Lower lobe of right lung (tissue), 2 donors: ENCODE measurements at places on chromosomes 12 and 14. TPM values are rescaled to one million over a fixed set of nuclear protein-coding genes. Genes with fewer than 3 reads are reported as not detected.

The FSCB gene
- 0.12 TPM for total RNA-seq

The MANSC4 gene
- total RNA-seq, result not detected

The TRPV4 gene
- total RNA-seq, result 7.7 TPM

The EIF2B1 gene
- 41.4 TPM for total RNA-seq

The ANKRD33 gene
- total RNA-seq, result not detected

The NRL gene
- total RNA-seq, result 2.0 TPM

The LRFN5 gene
- total RNA-seq, result 1.3 TPM

The TMEM119 gene
- 13.4 TPM for total RNA-seq

DNA sequence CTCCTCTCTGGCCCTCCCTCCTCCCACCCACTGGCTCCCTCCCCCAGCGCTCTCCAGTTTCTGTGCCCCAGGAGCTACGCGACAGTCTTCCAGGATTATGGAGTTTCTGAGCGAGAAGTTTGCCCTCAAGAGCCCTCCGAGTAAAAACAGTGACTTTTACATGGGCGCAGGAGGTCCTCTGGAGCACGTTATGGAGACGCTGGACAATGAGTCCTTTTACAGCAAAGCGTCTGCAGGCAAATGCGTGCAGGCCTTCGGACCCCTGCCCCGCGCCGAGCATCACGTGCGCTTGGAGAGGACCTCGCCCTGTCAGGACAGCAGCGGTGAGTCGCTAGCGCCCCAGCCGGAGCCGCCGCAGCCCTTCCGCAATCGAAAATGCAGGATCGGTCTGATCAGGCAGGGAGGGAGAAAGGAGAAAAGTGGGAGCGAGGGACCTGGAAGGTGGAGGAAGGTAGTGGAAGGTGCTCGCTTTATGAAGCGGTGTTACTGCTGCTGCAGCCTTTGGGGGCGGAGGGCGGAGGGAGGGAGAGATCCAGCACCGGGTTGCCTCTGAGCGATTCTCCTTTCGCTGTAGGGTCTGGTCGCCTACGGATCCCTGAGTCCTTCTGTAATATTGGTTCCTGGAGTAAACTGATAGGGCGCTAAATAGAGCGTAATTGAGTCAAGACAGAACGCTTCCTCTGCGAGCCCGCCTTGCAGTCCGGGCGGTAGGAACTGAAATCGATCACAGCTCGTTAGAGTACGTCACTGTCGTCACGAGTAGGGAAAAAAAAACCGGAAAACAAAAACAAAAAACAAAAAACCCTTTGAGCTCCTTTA lies at the start of gene ALX1:
Gene ALX1 (plus strand): TSS at position 56 of the 819 bp plus-strand sequence. CDS start 42 bp downstream, at position 98.
- no peak within 1 kb of the TSS for H3K27ac ChIP-seq
- peak within 1 kb of the TSS; percentile 42 for H3K4me3 ChIP-seq
- peaks cover 90% of the 10 kb centered on the region for H3K27me3 ChIP-seq
- no peaks in the 10 kb centered on the region for H3K36me3 ChIP-seq
- H3K4me1 ChIP-seq, result peaks cover 11% of the 10 kb centered on the region
- DNase-seq, result peak; percentile 37

DNA sequence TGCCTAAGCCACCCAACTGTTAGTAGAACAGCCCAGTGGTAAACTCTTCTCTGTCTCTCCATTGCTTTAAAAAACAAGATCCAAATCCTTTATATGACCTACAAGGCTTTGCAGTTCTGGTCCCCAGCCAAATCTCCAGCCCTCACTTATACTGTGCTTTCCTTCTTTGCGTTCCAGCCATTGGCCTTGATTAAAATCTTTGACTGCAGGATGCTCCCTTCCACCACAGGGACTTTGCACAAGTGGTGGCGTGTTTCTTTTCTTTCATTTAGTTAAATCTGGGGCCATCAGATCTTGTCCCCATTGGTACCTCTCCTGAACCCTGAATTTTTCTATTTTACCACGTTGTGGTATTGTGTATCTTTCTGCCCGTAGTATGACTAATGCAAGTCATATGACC lies 183.7 kb downstream of the VRK1 start:
- H3K27ac ChIP-seq, result no peak overlapping the region
- no peak overlapping the region for H3K4me3 ChIP-seq
- H3K36me3 ChIP-seq, result no peaks in the 10 kb centered on the region
- no peaks in the 10 kb centered on the region for H3K27me3 ChIP-seq

DNA sequence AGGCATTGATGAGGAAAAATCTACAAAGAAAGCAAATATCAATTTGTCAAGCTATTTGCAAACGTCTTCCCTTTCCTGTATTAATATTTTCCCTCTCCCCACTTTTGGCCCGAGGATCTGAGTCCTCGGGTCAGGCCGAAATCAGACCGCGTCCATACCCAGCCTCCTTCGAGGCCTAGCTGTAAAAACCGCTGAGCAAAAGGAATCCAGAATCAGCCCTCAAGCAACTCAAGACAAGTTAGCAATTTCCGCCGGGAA lies 353 bp upstream of the MAPK1IP1L start:
- peaks cover 3% of the 10 kb centered on the region for H3K36me3 ChIP-seq
- H3K27ac ChIP-seq, result peak overlapping the region; percentile 100
- peak overlapping the region; percentile 79 for H3K4me3 ChIP-seq
- H3K4me1 ChIP-seq, result peaks cover 39% of the 10 kb centered on the region
- no peaks in the 10 kb centered on the region for H3K27me3 ChIP-seq

- peaks cover 15% of the 10 kb centered on the region for H3K4me1 ChIP-seq
- H3K4me3 ChIP-seq, result peak within 1 kb of the TSS; percentile 83
- H3K27me3 ChIP-seq, result peaks cover 4% of the 10 kb centered on the region
- peak within 1 kb of the TSS; percentile 76 for H3K27ac ChIP-seq
- H3K36me3 ChIP-seq, result peaks cover 11% of the 10 kb centered on the region
- DNase-seq, result peak; percentile 82
Measured at GRCh38 chr12:6914246-6914946, at the start of gene ENO2. TSS of gene ENO2 (plus strand) at chr12:6914580. CDS start at chr12:6915833, 1,253 bp downstream.

DNA sequence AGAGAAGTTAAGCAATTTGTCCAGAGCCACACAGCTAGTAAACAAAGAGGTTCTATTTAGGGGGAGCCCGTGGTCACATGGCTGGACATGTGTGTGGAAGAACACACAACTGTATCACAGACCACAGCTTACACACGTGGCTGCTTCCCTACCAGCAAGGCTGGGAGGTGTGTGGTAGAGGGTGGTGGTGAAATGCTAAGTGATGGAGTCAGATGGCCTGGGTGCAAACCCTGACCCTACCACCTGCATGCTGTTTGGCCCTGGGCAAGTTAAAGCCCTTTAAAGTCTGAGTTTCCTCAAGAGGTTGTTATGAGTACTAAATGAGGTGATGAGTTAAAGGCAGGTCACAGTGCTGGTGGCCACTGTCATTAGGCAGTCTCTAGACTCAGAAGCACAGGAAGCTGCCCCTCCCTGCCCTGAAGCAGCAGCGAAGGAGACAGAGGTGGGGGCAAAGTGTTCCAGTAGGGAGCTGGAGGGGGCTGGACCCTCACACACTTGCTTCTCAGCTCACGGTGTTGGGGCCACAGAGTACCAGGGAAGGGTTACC lies 64.2 kb downstream of the ERH start:
- no peaks in the 10 kb centered on the region for H3K36me3 ChIP-seq
- no peaks in the 10 kb centered on the region for H3K27me3 ChIP-seq
- H3K4me1 ChIP-seq, result no peaks in the 10 kb centered on the region

GRCh38 chr12:94145191-94145983 lies 3.0 kb upstream of the PLXNC1 start:
- H3K4me1 ChIP-seq, result peaks cover 21% of the 10 kb centered on the region
- no peaks in the 10 kb centered on the region for H3K36me3 ChIP-seq
- H3K27me3 ChIP-seq, result peaks cover 14% of the 10 kb centered on the region
- DNase-seq, result no peak
- no peak overlapping the region for H3K4me3 ChIP-seq

DNA sequence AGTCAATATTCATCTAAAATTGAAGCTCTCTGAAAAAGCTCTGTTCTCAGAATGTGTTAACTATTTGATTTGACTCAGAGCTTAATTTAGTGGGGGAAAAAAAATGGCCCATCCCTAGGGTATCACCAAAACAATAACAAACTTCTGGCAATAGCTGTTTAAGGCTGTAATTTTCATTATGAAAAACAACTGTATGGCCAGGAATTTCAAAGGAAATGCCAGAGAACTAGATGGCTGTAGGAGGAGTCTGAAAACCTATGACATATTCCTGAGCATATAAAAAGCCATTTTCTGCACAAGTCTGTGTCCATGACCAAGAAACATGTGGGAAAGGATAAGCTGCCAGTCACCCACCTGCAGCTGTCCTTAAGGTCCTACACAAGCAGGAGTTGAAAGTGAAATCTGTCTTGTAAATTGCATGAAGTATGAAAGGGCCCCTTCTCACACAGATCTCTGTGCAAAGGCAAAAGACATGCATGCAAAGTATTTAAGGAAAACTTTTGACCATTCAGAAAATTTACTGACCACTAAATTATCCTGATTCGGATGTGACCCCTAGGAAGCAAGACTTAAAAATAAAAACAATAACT lies 299.1 kb downstream of the BTG1 start:
- no peaks in the 10 kb centered on the region for H3K4me1 ChIP-seq
- H3K27ac ChIP-seq, result no peak overlapping the region
- no peak overlapping the region for H3K4me3 ChIP-seq

DNA sequence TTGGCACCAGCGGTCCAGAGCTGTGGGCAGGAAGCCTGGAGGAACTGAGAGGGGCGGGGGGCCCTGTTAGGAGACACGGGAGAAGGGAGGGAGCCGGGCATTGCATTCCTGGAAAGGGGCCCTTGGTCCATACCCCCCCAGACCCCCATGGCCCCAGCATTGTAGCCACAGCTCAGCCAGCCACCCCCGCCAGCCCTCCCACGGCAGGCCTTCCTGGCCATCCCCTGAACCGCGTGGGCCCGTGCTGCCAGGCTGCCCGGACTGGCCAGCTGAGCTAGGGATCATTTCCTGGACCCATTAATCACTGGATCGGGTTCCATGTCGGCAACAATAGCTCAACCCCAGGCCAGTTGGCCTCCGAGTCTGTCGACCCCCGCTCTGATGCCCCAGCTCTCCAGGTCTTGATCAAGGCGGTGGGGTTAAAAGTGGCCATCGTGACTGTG lies 39.8 kb upstream of the DIO3 start:
- no peaks in the 10 kb centered on the region for H3K27me3 ChIP-seq
- no peak overlapping the region for H3K4me3 ChIP-seq
- H3K4me1 ChIP-seq, result peaks cover 48% of the 10 kb centered on the region
- no peak overlapping the region for H3K27ac ChIP-seq

- DNase-seq, result peak; percentile 48
- H3K27ac ChIP-seq, result no peak overlapping the region
- peaks cover 47% of the 10 kb centered on the region for H3K36me3 ChIP-seq
- peak overlapping the region; percentile 10 for H3K4me3 ChIP-seq
Measured at GRCh38 chr14:103127356-103127755, 4.1 kb downstream of the TNFAIP2 start.

GRCh38 chr12:121112496-121112895 lies 20.2 kb upstream of the P2RX7 start:
- no peaks in the 10 kb centered on the region for H3K4me1 ChIP-seq
- no peak overlapping the region for H3K27ac ChIP-seq
- no peak for DNase-seq
- no peaks in the 10 kb centered on the region for H3K36me3 ChIP-seq
- no peaks in the 10 kb centered on the region for H3K27me3 ChIP-seq
- no peak overlapping the region for H3K4me3 ChIP-seq

DNA sequence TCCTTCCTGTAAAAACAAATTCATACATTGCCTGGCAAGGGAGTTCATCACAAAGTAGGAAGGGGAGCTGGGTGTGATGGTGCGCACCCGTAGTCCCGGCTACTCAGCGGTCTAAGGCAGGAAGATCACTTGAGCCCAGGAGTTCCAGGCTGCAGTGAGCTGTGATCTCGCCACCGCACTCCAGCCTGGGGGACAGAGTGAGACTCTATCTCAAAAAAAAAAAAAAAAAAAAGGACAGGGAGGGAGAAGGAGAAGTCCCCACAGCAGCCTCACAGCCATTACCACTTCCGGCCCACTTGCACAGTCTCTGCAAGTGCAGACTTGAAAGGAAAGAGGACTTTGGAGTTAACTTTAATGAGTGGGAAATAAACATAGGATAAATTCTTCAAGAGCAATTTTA lies 121.0 kb downstream of the FBXL14 start:
- H3K4me3 ChIP-seq, result no peak overlapping the region
- DNase-seq, result no peak
- H3K4me1 ChIP-seq, result peaks cover 21% of the 10 kb centered on the region
- no peak overlapping the region for H3K27ac ChIP-seq
- no peaks in the 10 kb centered on the region for H3K36me3 ChIP-seq
- H3K27me3 ChIP-seq, result no peaks in the 10 kb centered on the region

DNA sequence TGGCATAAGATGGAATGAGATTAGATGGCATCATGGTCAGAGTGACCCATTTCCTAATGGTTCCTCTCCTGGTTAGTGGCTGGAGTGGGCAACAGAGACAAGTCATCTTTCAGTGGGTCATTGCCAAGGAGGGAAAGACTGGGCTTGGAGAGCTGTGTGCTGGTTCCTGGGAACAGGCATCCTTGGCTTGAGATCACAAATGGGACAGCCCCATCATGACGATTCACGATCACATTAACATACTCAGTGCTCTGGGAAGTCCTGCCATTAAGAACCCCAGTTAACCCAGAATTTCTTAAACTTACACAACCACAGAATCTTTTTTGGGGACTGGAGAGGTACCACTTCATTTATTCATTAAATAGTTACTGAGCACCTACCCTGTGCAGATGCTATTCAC lies 27.3 kb downstream of the CHST11 start:
- DNase-seq, result no peak
- H3K27me3 ChIP-seq, result no peaks in the 10 kb centered on the region
- H3K4me3 ChIP-seq, result no peak overlapping the region
- H3K36me3 ChIP-seq, result no peaks in the 10 kb centered on the region
- peaks cover 34% of the 10 kb centered on the region for H3K4me1 ChIP-seq

- no peak overlapping the region for H3K27ac ChIP-seq
- H3K36me3 ChIP-seq, result no peaks in the 10 kb centered on the region
- H3K4me3 ChIP-seq, result no peak overlapping the region
- no peaks in the 10 kb centered on the region for H3K4me1 ChIP-seq
- peaks cover 3% of the 10 kb centered on the region for H3K27me3 ChIP-seq
Measured at GRCh38 chr12:65653946-65654629, 170.2 kb upstream of the HMGA2 start.

DNA sequence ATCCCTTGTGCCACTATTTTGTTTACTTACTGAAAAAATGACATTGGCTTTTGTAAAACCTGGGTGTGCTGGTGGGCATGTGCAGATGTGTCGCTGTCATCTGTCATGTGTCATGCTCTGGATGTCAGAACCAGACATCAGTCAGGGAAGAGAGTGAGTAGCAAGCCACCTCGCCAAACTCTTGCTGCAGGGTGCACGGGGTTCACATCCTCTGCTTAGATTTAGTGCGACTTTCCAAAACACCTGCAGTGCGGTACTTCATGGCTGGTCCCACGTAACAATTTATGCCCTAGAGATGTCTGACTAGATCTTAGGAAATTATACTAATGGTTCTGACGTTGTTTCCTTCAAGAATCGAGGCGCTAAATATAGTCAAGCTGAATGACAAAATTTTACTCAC lies 106.7 kb downstream of the CRADD start:
- no peak for DNase-seq
- no peaks in the 10 kb centered on the region for H3K27me3 ChIP-seq
- H3K4me3 ChIP-seq, result no peak overlapping the region
- H3K36me3 ChIP-seq, result no peaks in the 10 kb centered on the region
- H3K27ac ChIP-seq, result peak overlapping the region; percentile 78

DNA sequence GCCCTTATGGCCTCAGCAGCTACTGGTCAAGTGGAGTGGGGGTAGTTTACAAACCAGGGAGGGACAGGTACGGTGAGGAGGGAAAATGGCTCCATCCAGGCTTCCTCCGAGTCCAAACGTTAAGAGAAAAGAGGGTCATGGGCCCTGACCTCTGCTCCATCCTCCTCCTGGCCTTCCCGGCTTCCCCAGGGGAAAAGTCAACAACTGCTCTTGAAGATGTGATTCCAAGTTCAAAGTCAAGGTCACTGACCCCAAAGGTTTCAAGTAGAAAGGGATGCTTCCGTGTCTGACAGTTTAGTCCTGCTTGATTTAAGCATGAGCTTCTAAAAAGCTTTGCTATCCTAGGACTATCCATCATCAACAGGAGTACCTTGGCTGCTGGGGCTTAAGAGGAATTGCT lies 28.5 kb downstream of the CCDC88C start:
- peaks cover 43% of the 10 kb centered on the region for H3K4me1 ChIP-seq
- no peak overlapping the region for H3K27ac ChIP-seq
- no peaks in the 10 kb centered on the region for H3K36me3 ChIP-seq
- no peak for DNase-seq
- no peak overlapping the region for H3K4me3 ChIP-seq
